ENCODE measurements at places on chromosomes 5 and 9.

DNA sequence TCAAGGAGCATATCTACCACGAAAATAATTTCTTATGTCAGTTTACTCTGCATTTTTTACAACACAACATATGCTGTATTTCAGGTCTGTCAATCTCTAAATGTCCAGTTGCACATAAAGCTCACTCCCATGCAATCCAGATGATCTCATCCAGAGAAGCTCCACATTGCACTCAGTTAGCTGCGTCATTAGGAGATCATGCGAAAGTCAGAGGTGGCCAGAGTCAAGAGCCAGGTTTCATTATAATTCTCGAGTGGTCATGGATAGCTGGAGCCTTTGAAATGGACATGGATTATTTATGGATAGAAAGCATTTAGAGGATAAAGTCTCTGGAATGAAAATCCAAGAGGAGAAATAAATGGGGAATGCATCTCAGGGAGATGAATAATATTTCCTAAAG is 232.3 kb downstream of the GAS1 start:
- H3K4me1 ChIP-seq: no peaks in the 10 kb centered on the region
- H3K36me3 ChIP-seq: no peaks in the 10 kb centered on the region
- H3K27ac ChIP-seq: no peak overlapping the region

- H3K4me3 ChIP-seq: no peak overlapping the region
- peaks cover under 1% of the 10 kb centered on the region for H3K27me3 ChIP-seq
- DNase-seq: no peak
- no peaks in the 10 kb centered on the region for H3K36me3 ChIP-seq
These were observed 24.7 kb upstream of the TNFSF15 start for GRCh38 chr9:114830546-114830945.

DNA sequence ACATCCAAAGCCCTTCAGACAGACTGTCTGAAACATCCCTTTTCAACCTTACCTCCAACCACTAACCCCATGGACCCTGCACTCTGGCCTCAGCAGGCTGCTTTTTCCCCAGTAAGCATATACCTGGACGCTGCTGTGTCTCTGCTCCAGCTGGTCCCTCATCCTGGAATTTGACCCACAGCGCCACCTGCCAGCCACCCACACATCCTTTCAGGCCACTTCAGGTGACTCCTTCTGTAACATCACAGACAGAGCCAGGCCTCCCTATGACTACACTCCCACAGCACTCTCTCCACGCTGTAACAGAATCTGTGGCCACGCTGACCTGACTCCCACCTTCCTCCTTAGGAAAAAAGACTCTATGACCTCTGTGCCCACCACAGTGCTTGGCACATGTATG is 3.4 kb downstream of the MGAT1 start:
- H3K4me1 ChIP-seq: peaks cover 34% of the 10 kb centered on the region
- H3K27me3 ChIP-seq: no peaks in the 10 kb centered on the region
- no peaks in the 10 kb centered on the region for H3K36me3 ChIP-seq
- no peak overlapping the region for H3K27ac ChIP-seq
- DNase-seq: no peak
- H3K4me3 ChIP-seq: no peak overlapping the region

DNA sequence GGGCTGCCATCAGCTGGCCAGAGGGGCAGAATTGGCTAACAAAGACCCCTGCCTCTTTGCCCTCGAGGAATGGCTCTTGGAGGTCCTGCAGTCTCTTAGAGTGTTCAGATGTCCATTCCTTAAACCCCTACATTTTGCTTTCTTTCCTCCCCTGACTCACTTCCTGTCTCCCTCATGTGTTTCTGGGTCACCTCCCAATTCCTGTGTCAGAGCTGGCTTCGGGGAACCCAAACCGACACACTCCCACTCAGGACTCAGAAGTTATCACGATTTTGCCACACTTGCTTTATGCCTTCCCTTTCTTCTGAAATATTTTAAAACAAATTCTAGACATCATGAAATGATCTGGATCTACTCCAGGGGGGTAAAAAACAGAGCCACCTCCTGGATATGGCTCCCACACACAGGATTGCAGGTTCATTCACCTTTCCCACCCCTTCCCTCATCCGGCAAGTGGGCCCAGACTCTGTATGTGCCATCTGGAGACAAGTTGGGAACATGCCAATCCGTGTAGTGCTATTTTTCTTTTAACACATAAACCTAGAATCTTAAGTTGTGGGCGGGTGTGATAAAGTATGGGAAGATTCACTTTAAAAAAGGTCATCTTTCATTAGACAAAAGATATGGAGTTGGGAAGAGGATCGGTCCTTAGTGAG is 145.7 kb downstream of the NXNL2 start:
- H3K36me3 ChIP-seq: no peaks in the 10 kb centered on the region
- no peak for DNase-seq
- H3K27ac ChIP-seq: no peak overlapping the region
- H3K4me1 ChIP-seq: no peaks in the 10 kb centered on the region

DNA sequence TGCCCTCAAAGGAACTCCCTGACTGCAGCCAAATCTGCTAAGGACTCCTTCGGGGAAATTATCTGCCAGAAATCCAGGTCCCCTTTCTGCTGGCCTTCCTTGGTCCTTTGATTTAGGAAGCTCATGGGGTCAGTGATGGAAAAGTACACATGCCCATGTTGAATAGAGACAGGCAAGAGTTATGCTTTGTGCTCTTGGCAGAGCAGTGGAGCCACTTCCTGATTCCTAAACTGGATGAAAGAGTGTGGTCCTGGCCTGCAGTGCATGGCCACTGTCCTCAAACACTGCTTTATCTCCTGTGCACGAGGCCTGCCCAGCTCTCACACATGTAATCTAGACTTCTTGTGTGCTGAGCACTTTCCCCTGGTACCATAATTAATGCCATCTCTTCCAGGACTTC is 2.0 kb upstream of the EBF1 start:
- peaks cover 4% of the 10 kb centered on the region for H3K27me3 ChIP-seq
- H3K4me1 ChIP-seq: peaks cover 59% of the 10 kb centered on the region
- no peak overlapping the region for H3K27ac ChIP-seq
- DNase-seq: no peak

GRCh38 chr9:135105938-135106491 is 18.5 kb downstream of the OLFM1 start:
- no peaks in the 10 kb centered on the region for H3K36me3 ChIP-seq
- H3K27ac ChIP-seq: no peak overlapping the region
- no peaks in the 10 kb centered on the region for H3K4me1 ChIP-seq

- no peak overlapping the region for H3K27ac ChIP-seq
- DNase-seq: no peak
- no peak overlapping the region for H3K4me3 ChIP-seq
- peaks cover 4% of the 10 kb centered on the region for H3K4me1 ChIP-seq
These were observed 4.2 kb downstream of the SLC1A3 start for GRCh38 chr5:36610621-36611020.

DNA sequence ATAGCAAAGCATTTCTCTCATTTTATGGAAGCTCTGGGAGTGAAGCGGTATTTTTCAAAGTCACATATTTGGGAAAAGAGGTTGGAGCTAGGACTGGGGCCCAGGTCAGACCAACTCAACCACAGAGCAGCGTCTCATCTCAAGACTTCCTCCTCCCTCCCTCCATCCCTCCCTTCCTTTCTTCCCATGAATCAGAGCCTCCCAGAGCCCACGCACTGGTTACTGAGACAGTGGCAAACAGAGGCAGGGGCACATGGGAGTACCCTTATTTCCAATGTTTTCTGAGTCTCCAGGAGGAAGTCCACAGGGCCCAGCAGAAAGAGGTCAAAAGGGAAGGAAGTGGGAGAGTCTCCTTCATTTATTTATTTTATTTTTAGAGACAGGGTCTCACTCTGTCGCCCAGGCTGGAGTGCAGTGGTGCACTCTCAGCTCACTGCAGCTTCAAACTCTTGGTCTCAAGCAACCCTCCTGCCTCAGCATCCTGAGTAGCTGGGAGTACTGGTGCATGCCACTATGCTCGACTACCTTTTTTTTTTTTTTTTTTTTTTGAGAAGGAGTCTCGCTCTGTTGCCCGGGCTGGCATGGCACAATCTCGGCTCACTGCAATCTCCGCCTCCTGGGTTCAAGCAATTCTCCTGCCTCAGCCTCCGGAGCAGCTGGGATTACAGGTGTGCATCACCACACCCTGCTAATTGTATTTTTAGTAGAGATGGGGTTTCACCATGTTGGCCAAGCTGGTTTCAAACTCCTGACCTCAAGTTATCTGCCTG is 52.5 kb upstream of the CDKN2AIPNL start:
- H3K4me3 ChIP-seq: no peak overlapping the region
- no peaks in the 10 kb centered on the region for H3K27me3 ChIP-seq
- H3K27ac ChIP-seq: no peak overlapping the region

- DNase-seq: no peak
- no peak overlapping the region for H3K27ac ChIP-seq
- peaks cover 4% of the 10 kb centered on the region for H3K4me1 ChIP-seq
- no peaks in the 10 kb centered on the region for H3K36me3 ChIP-seq
These were observed 116.7 kb upstream of the RANBP3L start for GRCh38 chr5:36418152-36418979.

DNA sequence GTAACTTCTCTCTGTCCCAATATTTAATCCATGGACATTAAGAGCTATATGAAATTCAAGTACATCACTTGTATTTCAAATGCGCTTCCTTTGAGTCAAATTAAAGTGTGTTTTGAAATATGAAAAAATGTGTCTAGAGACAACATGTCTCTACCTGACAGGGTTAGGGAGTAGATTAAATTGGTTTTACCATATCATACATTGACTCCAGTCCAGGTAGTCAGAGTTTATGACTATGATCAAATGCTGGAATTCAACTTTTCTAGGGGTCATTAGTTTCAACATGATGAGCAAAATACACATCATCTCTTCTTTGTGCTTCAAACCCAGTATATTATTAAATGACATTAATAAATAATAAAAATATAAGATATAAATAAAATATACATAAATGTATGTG is 259.2 kb downstream of the CDH10 start:
- H3K27ac ChIP-seq: no peak overlapping the region
- H3K4me1 ChIP-seq: no peaks in the 10 kb centered on the region
- no peak overlapping the region for H3K4me3 ChIP-seq
- no peaks in the 10 kb centered on the region for H3K36me3 ChIP-seq
- no peaks in the 10 kb centered on the region for H3K27me3 ChIP-seq

- H3K27ac ChIP-seq: no peak overlapping the region
- H3K4me3 ChIP-seq: no peak overlapping the region
- no peaks in the 10 kb centered on the region for H3K4me1 ChIP-seq
- H3K27me3 ChIP-seq: no peaks in the 10 kb centered on the region
- no peak for DNase-seq
These were observed 591.9 kb downstream of the SEMA5A start for GRCh38 chr5:8953911-8954438.

- DNase-seq: no peak
- no peaks in the 10 kb centered on the region for H3K4me1 ChIP-seq
- peaks cover 34% of the 10 kb centered on the region for H3K27me3 ChIP-seq
- no peak overlapping the region for H3K4me3 ChIP-seq
- H3K27ac ChIP-seq: no peak overlapping the region
- no peaks in the 10 kb centered on the region for H3K36me3 ChIP-seq
These were observed 97.5 kb upstream of the ARAP3 start for GRCh38 chr5:141779503-141779973.

DNA sequence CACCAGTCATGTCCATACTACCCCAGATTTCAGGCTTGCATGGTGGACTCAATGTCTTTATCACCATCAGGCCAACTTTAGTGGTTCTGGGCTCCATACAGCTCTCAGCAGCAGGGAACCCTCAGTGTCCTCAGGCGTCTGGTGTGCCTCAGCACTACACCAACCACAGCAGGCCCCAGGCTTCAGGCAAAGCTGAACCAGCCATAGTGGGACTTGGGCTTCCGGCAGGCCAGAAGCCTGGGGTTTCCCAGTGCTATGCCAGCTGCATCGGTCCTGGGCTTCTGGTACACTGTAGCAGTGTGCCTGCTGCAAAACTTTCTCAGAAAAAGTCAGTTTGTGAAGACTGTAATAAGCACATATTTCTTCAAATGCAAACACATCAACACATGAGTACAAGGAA is 11.0 kb upstream of the ZDHHC21 start:
- H3K27ac ChIP-seq: no peak overlapping the region
- H3K4me3 ChIP-seq: no peak overlapping the region
- no peaks in the 10 kb centered on the region for H3K36me3 ChIP-seq
- no peaks in the 10 kb centered on the region for H3K4me1 ChIP-seq
- no peak for DNase-seq

DNA sequence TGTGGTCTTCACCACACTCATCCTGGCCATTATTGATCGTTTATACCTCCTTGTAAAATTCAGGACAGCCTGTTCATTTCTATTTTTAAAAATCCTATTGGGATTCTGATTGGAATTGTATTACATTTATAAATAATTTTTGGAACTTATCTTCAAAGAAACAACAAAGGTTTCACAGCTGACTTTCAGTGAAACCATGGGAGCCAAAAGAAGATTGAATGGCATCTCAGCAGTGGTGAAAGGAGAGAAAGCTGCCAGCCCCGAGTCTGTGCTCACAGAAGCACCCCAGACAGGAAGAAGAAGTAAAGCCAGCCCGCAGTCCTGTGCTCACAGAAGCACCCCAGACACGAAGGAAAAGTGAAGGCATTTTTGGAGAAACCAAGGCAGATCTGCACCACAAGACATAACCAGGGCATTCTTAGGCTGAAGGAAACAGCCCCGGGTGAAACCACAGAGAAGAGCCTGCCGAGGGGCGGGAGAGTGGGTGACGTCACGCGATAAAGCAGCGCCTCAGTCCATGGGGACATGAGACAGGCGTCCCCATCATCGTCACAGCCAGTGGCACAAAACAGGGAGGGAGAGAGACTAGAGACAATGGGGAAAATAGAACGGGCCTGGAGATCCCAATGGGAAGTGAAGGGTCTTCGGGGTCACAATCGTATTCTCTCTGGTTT is 42.5 kb upstream of the SLC9A3 start:
- no peaks in the 10 kb centered on the region for H3K4me1 ChIP-seq
- no peak overlapping the region for H3K4me3 ChIP-seq
- H3K27ac ChIP-seq: no peak overlapping the region
- peaks cover 32% of the 10 kb centered on the region for H3K27me3 ChIP-seq
- no peak for DNase-seq
- no peaks in the 10 kb centered on the region for H3K36me3 ChIP-seq

- no peak for DNase-seq
- no peak overlapping the region for H3K4me3 ChIP-seq
- H3K27ac ChIP-seq: no peak overlapping the region
These were observed 95.8 kb downstream of the CNTLN start for GRCh38 chr9:17230646-17231045.

DNA sequence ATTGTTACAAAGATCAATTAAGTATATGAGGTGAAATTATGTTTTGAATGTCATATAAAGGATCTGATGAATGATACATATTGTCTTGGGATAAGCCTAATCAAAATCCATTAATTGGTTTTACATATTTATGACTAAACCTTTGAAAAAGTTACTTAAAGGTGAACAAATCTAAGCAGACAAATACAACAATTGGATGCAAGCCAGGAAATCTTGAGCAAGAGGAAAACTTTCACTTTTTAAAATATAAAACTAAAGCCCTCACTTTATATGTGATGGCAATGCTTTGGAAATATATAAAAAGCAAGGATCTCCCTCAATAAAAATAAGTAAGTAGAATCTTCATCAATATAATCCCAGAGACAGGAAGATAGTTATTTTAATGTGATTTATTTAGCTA is 80.1 kb downstream of the EDIL3 start:
- H3K4me3 ChIP-seq: no peak overlapping the region
- H3K36me3 ChIP-seq: no peaks in the 10 kb centered on the region
- H3K4me1 ChIP-seq: no peaks in the 10 kb centered on the region
- no peak overlapping the region for H3K27ac ChIP-seq

GRCh38 chr9:93911801-93912554 is 43.2 kb downstream of the BARX1 start:
- no peaks in the 10 kb centered on the region for H3K4me1 ChIP-seq
- H3K36me3 ChIP-seq: no peaks in the 10 kb centered on the region
- DNase-seq: no peak
- peaks cover 40% of the 10 kb centered on the region for H3K27me3 ChIP-seq
- H3K27ac ChIP-seq: no peak overlapping the region
